HCT116 (cell line): ENCODE measurements at places on chromosomes 1 and 21.

DNA sequence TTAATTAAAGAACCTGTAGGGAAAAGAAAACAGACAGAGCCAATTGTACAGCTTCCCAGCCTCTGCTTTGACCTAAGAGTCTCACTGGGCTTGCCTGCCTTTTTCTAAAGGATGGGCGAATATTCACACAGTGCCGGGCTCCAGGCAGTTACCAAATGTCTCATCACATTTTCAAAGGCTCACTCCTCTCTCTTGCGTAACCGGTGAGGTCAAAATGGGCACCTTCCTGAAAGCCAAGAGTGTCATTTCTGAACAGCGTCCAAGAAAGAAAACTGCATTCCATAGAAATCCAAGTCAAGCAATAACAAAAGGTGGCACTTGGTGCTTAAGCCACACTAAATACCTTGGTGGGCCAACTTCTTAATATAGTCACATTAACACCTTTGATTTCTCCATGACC is 710 bp upstream of the PALMD start:
- H3K36me3 ChIP-seq: no peaks in the 10 kb centered on the region
- no peak overlapping the region for H3K27ac ChIP-seq

GRCh38 chr1:207603777-207604176 is 41.2 kb upstream of the CR1L start:
- no peak overlapping the region for H3K4me3 ChIP-seq
- H3K27ac ChIP-seq: no peak overlapping the region

- no peaks in the 10 kb centered on the region for H3K27me3 ChIP-seq
- no peak overlapping the region for H3K4me3 ChIP-seq
- no peaks in the 10 kb centered on the region for H3K36me3 ChIP-seq
- no peaks in the 10 kb centered on the region for H3K4me1 ChIP-seq
- H3K27ac ChIP-seq: no peak overlapping the region
Measured at GRCh38 chr1:91757763-91758460, 128.0 kb downstream of the TGFBR3 start.

DNA sequence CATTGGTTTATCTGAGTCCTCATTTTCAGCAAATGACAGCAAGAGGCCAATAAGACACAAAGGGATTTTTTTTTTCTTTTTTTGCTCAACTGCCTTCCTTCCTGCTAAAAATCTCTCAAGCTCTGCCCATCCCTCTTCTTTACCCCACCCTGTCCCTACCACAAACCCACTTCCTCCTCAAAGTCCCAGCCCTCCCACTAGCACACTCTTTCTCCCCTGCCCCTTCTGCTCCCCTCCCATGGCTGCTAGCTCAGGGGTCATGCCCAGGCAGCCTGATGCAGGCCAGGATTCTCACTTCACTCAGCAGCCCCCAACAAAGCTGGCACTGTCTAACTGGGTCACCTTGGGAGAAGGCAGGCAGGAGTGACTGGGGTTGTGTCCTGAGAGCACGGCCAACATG is 28.8 kb upstream of the PPP2R5A start:
- no peaks in the 10 kb centered on the region for H3K27me3 ChIP-seq
- H3K4me1 ChIP-seq: peaks cover 5% of the 10 kb centered on the region; the same call in 1 of the 2 replicates
- H3K36me3 ChIP-seq: no peaks in the 10 kb centered on the region
- DNase-seq: no peak

GRCh38 chr1:171296897-171297296 is 17.1 kb upstream of the FMO4 start:
- no peak for DNase-seq
- H3K4me1 ChIP-seq: no peaks in the 10 kb centered on the region
- H3K27ac ChIP-seq: no peak overlapping the region
- no peaks in the 10 kb centered on the region; the same call in 1 of the 2 replicates for H3K27me3 ChIP-seq
- H3K4me3 ChIP-seq: no peak overlapping the region
- H3K36me3 ChIP-seq: no peaks in the 10 kb centered on the region

- H3K27me3 ChIP-seq: peaks cover 27% of the 10 kb centered on the region
- no peaks in the 10 kb centered on the region for H3K4me1 ChIP-seq
- no peak overlapping the region for H3K4me3 ChIP-seq
- no peaks in the 10 kb centered on the region for H3K36me3 ChIP-seq
Measured at GRCh38 chr1:176884911-176885310, 279.6 kb downstream of the ASTN1 start.

DNA sequence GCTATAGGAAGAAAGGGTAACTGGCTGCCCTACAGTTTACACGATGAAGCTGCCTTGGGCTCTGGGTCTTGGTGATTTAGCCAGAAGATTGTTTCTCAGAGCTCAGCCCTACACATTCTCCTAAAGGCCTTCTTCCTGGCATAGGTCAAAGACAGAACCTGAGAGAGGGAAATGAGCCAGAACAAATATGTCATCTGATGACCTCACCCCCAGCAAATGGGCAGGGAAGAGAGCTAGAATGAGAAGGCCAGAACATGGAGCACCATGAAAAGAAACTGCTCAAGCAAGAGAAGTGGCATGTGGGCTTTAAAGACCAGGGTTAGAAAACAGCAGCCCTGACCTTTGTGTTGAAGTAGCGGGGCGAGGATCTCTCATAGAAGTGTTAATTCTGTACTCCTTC is 5.5 kb upstream of the ILDR2 start:
- no peak overlapping the region for H3K27ac ChIP-seq
- H3K36me3 ChIP-seq: no peaks in the 10 kb centered on the region
- H3K4me3 ChIP-seq: no peak overlapping the region
- H3K27me3 ChIP-seq: peaks cover 23% of the 10 kb centered on the region
- H3K4me1 ChIP-seq: no peaks in the 10 kb centered on the region
- no peak for DNase-seq

GRCh38 chr1:185488808-185489207 is 171.8 kb upstream of the IVNS1ABP start:
- no peaks in the 10 kb centered on the region for H3K36me3 ChIP-seq
- H3K27ac ChIP-seq: no peak overlapping the region

DNA sequence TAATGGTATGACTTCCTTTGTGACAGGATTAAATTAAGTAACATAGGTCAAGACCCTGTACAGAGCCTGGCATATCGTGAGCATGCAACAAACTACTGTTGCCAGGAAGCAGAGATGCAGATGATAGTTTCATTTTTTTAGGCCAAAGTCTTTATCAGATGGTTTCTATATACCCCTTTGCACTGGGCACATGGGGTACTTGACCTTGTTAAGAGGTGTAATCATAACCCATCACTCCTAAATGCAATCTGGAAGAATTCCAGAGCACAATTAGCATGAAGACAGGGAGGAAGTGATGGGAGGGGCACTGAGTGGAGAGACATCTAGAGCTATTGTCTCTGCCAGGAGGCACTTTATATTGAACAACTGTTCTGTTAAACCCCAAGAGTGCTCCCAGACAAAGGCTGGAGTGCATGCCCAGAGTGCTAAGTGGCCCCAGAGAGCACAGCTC is 22.1 kb downstream of the ZBTB17 start:
- H3K4me1 ChIP-seq: peaks cover 31% of the 10 kb centered on the region
- H3K27me3 ChIP-seq: no peaks in the 10 kb centered on the region

DNA sequence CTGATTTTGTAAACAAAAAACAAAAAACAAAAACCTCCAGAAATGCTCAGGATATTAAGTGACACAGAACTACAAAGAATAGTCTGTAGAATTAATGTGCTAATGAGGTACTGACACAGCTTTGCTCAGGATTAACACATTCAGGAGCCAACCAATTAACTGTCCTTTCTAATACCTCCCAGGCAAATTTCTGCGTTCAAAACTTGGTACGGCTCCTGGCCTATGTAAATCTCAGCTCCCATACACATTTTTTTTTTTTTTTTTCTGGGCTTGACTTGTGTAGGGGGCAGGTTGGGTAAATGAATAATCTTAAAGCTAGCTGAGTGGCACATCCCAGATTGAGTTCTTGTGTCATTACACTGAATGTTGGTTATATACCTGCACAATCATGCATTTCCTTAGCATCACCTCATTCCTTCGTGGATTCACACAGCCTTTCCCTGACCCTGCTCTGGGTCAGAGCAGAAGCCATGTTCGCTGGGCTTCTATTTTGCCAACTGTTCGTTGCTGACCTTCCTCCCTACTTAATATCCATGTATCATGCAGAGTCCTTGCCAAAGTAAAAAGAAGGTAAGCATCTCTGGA is 12.6 kb upstream of the IER5 start:
- no peaks in the 10 kb centered on the region for H3K27me3 ChIP-seq
- peaks cover 19% of the 10 kb centered on the region for H3K4me1 ChIP-seq
- H3K27ac ChIP-seq: no peak overlapping the region

DNA sequence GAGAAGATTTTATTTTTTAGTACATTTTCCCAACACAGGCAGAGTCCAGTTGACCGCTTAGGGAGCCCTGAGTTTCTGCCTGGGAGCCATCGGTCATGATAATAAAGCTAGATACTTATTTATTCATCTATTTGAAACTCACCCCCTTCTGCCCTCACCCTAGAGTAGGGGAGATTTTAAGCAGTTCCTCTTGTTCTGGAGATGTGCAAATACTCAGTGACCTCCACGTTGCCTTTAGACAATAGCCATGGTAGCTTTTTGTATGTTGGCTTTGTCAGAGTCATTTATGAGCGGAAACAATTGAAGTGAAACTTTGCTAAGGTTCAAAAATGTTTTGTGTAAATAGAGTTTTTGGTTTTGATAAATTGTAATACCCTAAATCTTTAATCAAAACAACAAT is 45.7 kb upstream of the PLPPR4 start:
- DNase-seq: no peak
- H3K4me3 ChIP-seq: no peak overlapping the region
- no peaks in the 10 kb centered on the region for H3K27me3 ChIP-seq
- H3K36me3 ChIP-seq: no peaks in the 10 kb centered on the region
- no peaks in the 10 kb centered on the region for H3K4me1 ChIP-seq

DNA sequence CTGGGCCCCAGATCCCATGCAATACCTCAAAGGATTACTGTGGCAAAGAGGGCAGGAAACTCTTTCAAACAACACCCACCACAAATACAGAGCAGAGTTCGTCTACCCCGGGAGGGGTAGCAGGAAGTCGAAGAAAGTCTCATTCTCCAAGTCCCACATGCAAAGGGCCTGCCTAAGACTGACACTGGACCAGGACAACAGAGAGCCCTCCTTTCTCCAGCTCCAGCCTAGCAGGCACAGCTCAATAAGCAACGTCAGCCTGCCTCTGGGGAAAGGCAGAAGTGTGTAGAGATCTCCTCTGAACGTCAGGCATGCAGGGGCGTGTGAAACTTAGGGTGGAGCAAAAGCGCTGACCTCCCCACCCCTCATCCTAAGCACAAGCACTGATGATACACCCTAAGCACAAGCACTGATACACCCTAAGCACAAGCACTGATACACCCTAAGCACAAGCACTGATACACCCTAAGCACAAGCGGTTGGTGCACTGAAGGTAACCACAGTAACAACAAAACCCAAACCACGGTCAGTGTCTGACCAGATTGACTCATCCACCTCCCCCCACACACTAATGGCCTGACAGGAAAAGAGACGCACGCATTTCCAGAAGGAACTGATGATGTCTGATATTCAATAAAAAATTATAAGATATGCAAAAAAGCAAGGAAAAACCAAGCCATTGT is 1.3 kb downstream of the KRTAP12-3 start:
- no peak for DNase-seq
- H3K27ac ChIP-seq: no peak overlapping the region
- H3K36me3 ChIP-seq: no peaks in the 10 kb centered on the region
- no peaks in the 10 kb centered on the region for H3K27me3 ChIP-seq

- no peaks in the 10 kb centered on the region for H3K36me3 ChIP-seq
- H3K27me3 ChIP-seq: peaks cover 43% of the 10 kb centered on the region
- no peak overlapping the region for H3K27ac ChIP-seq
- no peak overlapping the region for H3K4me3 ChIP-seq
- H3K4me1 ChIP-seq: no peaks in the 10 kb centered on the region
- no peak for DNase-seq
Measured at GRCh38 chr1:153343040-153343681, 5.5 kb downstream of the PGLYRP4 start.

DNA sequence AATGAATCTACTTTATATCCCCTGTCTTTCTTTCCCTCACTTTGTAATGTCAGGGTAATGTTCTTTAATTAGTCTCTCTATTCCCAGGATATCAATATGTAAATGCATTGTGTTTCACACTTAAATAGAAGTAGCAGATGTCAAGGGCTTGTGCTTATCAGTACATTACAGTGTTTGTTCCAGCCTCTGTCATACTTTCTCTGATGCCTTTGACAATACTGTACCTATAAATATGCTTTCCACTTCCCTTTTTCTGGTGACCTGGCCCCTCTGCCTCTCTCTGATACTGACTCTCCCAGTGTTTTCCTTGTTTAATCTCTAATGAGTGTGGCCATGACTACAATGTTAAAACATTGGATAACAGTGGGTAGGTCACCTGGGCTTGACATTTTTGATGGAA is 862.0 kb upstream of the NEGR1 start:
- H3K4me1 ChIP-seq: no peaks in the 10 kb centered on the region
- no peak overlapping the region for H3K4me3 ChIP-seq
- no peaks in the 10 kb centered on the region for H3K36me3 ChIP-seq
- H3K27ac ChIP-seq: no peak overlapping the region
- H3K27me3 ChIP-seq: no peaks in the 10 kb centered on the region

- no peaks in the 10 kb centered on the region for H3K36me3 ChIP-seq
- H3K4me1 ChIP-seq: peaks cover 4% of the 10 kb centered on the region; the same call in 1 of the 2 replicates
- H3K27ac ChIP-seq: no peak overlapping the region
- no peaks in the 10 kb centered on the region for H3K27me3 ChIP-seq
- H3K4me3 ChIP-seq: no peak overlapping the region
- DNase-seq: no peak
Measured at GRCh38 chr1:223114871-223115270, 28.2 kb downstream of the TLR5 start.

DNA sequence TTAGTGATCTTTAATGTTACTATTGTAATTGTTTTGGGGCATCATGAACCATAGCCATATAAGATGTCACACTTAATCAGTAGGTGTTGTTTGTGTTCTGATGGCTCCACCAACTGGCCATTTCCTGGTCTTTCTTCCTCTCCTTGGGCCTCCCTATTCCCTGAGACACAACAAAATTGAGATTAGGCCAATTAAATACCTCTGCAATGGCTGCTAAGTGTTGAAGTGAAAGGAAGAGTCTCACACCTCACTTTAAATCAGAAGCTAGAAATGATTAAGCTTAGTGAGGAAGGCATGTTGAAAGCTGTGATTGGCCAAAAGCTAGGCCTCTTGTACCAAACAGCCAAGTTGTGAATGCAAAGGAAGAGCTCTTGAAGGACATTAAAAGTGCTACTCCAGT is 30.7 kb downstream of the PPP2R5A start:
- peak; percentile 21 for DNase-seq
- H3K4me1 ChIP-seq: peaks cover 2% of the 10 kb centered on the region; the same call in 1 of the 2 replicates
- no peak overlapping the region for H3K4me3 ChIP-seq

DNA sequence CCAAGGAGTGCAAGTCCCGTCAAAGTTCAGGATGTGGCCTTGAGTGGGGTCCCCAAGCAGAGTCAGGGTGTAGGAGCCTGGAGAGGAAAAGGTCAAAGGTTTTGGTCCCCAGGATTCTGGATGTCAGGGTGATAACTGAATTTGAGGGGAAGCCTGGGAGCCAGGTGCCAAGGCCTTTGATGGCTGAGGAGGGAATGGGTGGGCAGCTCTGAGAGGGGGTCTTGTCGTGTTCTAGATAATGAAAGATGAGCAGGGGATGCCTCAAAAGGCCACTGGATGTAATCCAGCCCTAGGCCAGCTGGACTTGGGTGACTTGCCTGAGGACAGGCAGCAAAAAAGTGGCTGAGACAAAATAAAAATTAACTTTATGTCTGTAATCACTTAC is 27.5 kb upstream of the KCNA2 start:
- H3K27ac ChIP-seq: no peak overlapping the region
- 0 out of 2 replicates have a peak, but pooled peaks cover 3% of the 10 kb centered on the region for H3K4me1 ChIP-seq
- peaks cover 33% of the 10 kb centered on the region for H3K27me3 ChIP-seq
- no peak for DNase-seq
- no peak overlapping the region for H3K4me3 ChIP-seq

- H3K36me3 ChIP-seq: no peaks in the 10 kb centered on the region
- H3K4me1 ChIP-seq: 0 out of 2 replicates have a peak, but pooled peaks cover 4% of the 10 kb centered on the region
- H3K4me3 ChIP-seq: no peak overlapping the region
- no peaks in the 10 kb centered on the region for H3K27me3 ChIP-seq
Measured at GRCh38 chr1:84711869-84712268, 21.6 kb upstream of the SSX2IP start.
